ENCODE measurements at places on chromosomes 6 and 20.

GRCh38 chr6:41443616-41444525 lies 102.3 kb upstream of the FOXP4 start:
- no peak for DNase-seq

DNA sequence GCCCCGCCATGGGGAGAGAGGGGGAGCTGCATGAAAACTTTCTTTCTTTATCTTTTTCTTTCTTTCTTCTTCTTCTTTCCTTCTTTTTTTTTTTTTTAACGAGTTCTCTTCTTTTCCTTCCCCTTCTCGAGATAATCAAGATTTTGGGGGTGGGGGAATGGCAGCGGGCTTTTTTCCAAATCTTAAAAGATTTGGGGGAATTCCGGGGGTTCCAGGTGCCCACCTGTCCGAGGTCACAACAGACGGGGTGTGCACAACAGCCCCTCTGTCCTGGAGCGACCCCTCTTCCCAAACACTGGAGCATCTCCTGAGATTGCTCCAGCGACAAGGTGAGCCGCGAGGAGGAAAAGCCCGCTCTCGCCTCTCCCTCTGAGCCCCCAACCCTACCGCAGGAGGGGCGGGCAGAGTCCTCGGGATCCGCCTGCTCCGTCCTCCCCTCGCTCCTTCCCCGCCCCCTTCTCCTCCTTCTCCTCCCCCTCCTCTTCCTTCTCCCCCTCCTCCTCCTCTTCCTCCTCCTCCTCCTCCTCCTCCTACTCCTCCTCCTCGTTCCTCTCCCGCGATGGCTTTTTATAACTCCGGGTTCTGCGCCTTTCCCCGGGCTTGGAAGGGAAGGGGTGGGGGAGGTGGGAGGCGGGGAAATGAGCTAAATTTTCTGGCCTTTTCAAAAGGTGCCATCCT lies 689 bp upstream of the KCNB1 start:
- no peak for DNase-seq

- no peak for DNase-seq
These were observed 69.2 kb downstream of the PTPRA start for GRCh38 chr20:2942439-2942838.

DNA sequence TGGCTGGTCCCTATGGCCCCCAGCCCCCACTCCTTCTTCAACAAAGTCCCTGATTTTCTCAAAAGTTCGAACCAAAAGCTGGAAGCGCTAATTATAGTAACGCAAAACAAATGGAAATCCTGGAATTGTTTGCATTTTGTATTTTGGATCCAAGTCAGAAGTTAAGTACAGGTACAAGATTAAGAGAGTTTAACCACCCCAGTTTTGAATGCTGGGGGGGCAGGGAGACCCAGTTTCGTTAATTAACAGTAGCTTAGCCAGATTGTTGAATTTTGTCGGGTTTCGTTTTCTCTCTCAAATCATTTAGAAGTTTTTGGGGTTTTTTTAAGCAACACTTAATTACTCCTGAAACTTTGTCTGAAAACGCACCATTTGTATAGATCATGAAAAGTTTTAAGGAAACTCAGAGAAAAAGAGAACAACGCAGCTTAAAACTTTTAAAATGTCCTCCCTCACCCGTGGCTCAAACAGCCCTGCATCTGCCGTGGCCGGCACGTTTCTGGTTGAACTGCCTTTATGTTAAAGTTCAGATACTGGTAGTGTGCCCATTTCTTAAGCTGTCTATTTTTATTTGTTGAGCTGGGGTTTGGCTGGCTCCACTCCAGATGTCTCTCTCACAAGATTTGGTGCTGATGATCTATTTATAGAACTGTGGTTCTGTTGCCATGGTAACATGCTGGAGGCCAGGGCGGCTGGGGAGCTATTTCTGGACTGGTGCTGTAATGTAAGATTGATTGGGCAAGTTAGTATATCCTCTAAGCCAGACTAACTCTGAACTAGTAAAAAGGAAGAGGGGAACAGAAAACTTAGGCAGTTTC lies 55.0 kb downstream of the GNAS start:
- no peak for DNase-seq

DNA sequence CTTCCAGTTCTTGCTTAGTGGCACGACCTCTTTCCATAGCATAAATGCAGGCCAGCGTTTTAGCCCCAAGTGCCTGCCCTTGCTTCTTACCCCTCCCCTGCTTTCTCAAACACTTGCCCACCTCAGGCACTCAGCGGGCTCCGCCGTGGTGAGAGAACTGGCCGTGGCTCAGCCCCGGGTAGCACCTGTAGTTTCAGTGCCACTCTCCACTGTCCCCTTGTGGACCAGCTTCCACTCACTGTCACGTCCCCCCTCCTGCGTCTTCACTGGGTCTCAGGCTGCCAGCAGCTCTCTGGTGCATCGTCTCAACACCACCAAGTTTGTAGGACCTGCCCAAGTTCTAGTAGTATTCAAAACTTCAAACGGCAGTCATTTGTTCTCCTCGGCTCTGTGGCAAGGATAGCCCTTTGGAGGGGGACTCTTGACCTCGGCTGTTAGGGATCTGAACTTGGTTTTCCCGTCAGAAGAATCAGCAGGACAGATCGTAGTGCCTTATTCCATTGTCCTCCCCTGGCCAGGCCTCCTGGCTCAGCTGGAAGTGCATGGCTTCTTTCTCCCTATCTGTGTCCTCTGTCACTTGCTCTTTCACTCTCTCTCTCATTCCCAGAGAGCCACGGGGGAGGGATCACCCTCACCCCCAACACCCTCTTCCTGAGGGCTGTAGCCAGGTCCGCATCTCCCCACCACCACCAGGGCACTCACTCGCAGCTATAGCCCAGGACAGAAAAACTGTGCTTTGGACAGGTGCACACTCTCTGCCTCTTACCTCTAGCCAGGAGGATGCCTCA lies 44.6 kb downstream of the STK35 start:
- no peak for DNase-seq

- no peak for DNase-seq
These were observed 40.1 kb upstream of the LTV1 start for GRCh38 chr6:143802833-143803565.

DNA sequence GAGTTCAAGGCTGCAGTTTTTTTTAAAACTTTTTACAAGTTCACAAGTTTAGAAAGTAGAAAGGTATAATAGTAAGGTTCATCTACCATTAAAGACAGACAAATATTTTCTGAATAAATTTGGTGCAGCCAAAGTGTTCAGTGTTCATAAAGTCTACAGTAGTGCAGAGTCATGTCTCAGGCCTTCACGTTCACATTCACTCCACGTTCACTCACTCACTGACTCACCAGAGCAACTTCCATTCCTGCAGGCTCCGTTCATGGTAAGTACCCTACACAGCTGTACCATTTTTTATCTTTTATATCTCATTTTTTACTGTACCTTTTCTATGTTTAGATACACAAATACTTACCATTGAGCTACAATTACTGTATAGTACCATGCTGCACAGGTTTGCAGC lies 67.6 kb downstream of the B4GALT5 start:
- no peak for DNase-seq

DNA sequence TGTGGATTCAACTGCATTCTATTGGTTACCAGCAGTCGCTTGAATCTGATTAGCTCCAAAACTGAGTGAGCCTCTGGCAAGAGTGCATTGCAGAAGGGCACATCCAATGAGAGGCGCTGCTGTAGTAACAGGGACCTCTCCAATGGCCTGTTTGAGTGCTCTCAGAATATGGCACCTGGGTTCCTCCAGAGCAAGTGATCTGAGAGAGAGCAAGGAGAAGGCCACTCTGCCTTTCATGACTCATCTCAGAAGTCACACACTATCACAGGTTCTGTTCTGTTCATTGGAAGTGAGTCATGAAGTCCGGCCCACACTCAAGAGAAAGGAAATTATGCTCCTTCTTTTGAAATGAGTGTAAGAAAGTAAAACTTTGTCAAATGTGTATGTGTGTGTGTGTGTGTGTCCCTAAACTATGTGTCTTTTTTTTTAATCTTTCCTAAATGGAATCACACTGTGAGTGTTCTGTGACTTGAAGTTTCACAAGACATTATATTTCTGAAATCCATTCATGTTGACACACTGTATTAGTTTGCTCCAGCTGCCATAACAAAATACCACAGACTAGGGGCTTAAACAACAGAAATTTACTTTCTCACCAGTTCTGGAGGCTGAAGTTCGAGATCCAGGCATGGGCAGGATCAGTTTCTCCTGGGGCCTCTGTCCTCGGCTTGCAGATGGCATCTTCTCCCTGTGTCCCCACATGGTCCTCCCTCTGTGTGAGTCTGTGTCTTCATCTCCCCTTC lies 138.3 kb upstream of the CDYL start:
- no peak for DNase-seq

DNA sequence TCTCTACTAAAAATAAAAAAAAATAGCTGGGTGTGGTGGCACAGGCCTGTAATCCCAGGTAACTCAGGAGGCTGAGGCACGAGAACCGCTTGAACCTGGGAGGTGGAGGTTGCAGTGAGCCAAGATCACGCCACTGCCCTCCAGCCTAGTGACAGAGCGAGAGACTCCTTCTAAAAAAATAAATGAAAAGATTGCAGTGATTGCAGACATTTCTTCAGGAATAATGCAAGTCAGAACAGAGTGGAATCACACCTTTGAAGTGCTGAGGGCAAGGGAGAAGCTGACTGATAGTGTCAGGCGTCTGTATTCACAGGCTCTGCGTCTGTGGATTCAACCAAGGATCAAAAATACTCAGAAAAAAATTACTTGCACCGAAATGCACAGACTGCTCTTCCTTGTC lies 2.6 kb upstream of the TCFL5 start:
- DNase-seq: no peak

GRCh38 chr6:88339761-88340160 lies 173.6 kb upstream of the CNR1 start:
- no peak for DNase-seq

DNA sequence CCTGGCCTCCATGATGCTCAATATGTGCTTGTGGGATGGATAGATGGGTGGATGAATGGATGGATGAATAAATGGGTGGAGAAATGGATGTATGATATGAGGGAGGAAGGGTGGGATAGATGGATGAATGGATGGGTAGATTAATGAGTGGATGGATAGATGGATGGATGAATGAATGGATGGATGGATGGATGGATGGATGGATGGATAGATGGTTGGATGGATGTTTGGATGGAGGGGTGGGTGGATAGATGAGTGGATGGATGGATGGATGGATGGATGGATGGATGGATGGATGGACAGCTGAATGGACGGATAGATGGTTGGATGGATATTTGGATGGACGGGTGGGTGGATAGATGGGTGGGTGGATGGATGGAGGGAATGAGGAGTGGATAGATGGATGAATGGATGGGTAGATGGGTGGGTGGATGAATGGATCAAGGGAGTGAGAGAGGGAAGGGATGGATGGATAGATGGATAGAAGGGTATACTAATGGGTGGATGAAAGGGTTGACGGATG lies 139.4 kb downstream of the CEBPB start:
- no peak for DNase-seq

DNA sequence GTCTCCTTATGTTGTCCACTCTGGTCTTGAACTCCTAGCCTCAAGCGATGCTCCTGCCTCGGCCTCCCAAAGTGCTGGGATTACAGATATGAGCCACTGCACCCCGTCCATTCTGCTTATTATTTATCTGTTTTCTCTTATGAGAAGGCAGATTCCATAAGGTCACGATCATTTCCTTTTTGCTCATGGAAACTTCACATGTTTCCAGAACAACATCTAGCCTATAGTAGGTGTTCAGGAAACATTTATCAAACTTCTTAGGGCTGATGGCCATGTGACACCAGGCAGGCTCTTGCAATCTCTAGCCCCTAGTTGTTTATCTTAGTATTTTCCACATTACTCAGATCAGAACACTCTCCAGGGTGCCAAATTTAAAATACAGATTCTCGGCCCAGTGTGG lies 61.2 kb downstream of the ZFP64 start:
- no peak for DNase-seq

DNA sequence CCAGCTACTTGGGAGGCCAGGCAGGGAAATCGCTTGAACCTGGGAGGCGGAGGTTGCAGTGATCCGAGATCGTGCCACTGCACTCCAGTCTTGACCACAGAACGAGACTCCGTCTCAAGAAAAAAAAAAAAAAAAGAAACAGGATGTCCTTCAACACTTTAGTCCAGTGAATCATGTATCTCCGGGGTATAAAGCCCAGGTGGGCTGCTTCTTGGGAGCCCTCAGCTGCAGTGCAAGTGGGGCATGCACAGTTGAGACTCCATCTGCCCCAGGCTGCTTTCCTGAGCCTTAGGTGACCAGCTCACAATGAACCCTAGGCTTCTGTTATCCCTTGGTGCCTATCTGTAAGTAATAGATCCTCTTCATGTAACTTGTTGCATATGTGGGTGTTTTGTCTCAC lies 187.1 kb upstream of the RNF24 start:
- no peak for DNase-seq

GRCh38 chr20:25023356-25023755 lies 30.8 kb upstream of the APMAP start:
- no peak for DNase-seq

DNA sequence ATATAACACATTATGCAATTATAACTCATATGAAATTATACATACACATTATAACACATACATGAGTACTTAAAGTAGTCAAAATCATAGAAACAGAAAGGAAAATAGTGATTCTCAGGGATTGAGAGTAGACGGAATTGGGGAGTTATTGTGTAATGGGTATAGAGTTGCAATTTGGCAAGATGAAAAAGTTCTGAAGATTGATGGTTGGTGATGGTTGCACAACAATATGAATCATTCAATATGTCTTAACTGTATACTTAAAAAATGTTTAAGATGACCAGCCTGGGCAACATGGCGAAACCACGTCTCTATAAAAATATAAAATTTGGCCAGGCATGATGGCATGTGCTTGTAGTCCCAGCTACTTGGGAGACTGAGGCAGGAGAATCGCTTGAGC lies 372.7 kb downstream of the CDKAL1 start:
- no peak for DNase-seq

- no peak for DNase-seq
These were observed 37.2 kb downstream of the FAM110A start for GRCh38 chr20:870758-871157.

DNA sequence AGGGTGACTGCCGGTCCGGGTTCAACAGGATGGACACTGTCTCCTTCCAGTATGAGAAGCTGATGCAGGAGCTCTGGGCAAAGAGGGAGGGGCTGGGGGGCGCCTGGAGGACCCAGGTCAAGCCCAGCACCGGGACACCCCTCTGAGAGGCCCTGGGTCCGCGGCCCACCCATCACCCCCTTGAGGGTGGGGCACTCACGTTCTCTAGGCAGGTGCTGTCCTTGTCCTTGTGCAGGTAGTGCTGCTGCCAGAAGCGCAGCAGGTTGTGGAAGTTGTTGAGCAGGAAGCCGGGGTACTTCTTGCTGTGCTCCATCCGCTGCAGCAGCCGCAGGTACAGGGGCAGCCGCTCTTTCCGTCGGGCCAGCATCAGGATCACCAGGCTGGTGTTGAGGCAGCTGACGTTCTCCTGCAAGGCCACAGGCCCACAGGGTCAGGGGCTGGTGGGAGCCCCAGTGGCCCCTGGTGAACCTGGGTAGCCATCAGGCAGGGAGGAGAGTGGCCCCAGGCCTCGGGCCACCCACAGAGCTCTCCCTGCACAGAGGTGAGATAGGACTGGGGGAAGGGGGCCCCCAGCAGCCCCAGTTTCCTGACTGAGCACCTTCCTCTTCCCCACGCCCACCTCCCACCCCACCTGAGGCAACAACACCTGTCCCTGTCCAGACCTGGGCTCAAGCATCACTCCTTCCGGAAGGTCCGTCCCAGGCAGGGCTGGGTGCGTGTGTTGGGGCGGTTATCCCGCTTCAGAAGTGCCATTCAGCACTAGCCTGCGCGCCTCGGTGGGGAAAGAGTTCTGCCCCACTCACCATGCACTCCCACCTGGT lies 47.8 kb downstream of the MYH7B start:
- DNase-seq: no peak

- DNase-seq: no peak
These were observed 104.4 kb upstream of the BMP2 start for GRCh38 chr20:6663104-6663503.

GRCh38 chr6:117317261-117317660 lies 51.9 kb downstream of the VGLL2 start:
- no peak for DNase-seq

- no peak for DNase-seq
These were observed 110.5 kb downstream of the ANKRD60 start for GRCh38 chr20:58117944-58118343.

Data from NCI-H2081 treated with DMSO at 0.1 percent for 48 hours (cell line).